ENCODE measurements at places on chromosomes 11 and 22.

- DNase-seq, result no peak
Measured at GRCh38 chr11:45967506-45967905, 45.0 kb downstream of the LARGE2 start.

DNA sequence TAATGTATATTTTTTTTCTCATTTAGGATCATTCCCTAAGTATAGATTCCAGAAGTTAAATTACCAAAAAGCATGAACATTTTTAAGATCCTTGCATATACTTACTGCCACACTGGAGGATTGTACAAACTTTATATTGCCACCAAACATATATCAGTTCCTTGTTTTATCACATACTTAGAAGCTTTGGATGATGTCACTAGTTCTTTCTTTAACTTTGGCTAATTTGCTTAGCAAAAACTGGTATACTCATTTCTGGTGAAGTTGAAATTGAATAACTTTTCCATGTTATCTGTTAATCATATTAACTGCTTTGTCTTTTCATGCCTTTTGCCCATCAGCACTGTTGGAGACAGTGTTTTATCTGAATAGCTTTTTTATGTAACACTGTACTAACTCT, 31.6 kb upstream of the PRDM10 start:
- no peak for DNase-seq

- no peak for DNase-seq
Measured at GRCh38 chr11:70134490-70134889, 56.4 kb downstream of the ANO1 start.

DNA sequence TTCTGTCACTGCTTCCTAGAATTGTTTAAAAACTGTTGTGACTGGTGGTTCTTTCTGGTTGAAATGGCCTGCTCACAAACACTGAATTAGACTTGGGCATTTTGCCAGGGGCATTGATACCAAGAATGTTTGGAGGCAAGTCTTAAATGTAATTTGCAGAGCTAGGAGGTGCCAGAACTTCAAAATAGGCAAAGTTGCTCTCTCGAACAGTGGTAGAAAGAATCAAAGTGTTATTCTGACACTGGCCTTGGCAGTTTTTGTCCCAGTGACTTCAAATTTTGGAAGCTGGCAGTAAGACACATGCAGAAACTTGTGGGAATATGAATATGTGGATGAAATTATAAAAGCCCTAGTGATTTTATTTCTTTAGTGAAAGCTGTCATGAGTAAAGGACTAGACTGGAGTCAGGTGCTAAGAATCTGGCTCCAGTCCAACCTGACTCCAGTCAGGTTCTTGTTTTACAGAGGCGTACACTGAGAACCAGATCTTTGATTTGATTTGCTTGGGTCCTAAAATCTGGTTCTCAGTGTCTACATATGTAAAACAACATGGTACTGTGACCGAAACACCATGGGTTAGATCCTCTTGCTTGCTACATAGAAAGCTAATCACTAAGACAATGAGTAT, 20.9 kb downstream of the SVIP start:
- no peak for DNase-seq

- no peak for DNase-seq
Measured at GRCh38 chr11:68386331-68386978, 74.1 kb downstream of the LRP5 start.

DNA sequence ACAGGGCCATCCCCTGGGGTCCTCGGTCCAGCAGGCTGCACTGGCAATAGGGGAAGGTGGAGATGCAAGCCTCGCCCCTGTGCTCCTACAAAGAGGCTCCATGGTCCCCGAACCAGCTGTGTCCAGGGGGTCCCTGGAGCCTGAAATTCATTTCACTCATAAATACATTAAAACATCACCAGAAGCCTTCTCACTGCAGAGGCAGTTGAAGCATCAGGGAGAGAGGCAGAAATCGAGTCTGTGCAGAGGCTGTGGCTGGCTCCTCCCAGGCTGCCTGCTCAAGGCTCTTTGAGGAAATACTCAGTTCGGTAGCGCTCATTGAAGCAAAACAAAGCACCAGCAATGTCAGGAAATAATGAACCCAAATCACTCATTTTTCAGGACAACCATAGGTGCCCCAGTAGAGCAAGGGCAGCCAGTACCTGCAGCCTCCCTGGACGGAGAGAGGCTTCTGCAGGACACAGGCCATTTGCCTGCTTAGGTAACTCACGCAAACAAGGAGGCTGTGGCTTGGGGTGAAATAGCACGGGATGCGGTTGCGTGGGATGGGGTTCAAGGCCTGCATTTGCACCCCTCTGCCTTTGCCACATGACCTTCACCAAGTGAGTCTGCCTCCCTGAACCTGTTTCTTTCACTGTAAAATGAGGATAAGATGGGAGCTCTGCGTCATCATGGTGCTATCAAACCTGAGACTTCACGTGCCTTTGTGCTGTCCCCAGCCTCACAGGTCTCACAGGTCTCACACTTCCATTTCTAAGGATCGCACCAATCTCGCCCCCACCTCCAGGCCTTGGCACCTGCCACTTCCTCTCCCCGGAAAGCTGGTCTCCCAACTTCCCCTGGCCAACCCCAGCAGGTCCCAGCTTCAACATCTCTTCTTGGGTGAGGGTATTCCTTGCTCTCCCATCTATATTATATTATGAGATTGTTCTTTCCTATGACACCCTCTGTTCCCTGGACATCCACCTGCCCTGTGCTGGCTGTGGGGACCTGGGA, 84.3 kb upstream of the SHISAL1 start:
- DNase-seq, result no peak

DNA sequence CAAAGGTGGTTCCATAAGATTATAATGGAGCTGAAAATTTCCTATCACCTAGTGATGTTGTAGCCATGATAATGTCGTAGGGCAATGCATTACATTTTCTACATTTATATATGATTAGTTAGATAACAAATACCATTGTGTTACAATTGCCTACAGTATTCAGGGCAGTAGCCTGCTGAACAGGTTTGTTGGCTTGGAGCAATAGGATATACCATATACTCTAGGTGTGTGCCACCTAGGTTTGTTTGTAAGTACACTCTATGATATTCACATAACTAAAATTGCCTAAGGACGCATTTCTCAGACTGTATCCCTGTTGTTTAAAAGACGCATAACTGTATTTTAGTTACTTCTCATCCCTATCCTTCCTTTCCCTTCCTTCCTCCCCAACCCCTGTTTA, 13.6 kb downstream of the PLEKHB1 start:
- no peak for DNase-seq

GRCh38 chr22:37383341-37383740, 43.9 kb downstream of the ELFN2 start:
- no peak for DNase-seq

DNA sequence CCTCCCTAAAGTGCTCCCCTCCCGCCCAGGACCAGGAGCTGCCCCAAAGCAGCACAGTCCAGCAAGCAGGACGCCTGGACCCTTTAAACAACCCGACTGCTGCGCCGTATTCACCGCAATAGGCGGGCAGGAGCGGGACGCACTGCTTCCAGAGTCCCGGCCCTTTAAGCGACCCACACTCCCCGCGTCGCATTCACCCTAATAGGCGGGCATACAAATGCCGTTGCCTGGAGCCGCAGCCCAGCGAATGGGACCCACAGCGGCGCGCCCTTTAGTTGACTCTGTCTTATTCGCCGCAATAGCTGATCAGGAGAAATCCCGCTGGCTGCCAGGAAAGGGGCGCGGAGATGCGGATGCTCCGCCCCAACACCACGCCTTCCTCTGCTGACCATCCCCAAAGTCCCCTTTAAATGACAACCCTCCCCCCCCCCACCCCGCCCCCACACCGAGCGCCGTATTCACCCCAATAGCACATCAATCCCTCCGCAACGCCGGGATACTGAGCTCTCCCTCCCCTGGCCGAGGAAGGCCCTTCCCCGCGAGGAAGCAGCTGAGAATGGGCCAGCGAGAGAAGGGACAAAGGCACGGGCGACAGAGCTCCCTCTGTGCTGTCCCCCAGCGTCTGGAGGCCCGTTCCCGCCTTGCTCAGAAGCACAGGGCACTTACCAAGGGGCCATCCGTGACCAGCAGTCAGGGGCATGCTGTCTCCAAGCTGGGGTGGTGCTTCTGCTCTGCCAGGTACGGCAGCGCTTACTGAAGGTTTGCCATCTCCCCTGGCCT, 4.7 kb downstream of the OSBPL5 start:
- DNase-seq, result peak; percentile 96

DNA sequence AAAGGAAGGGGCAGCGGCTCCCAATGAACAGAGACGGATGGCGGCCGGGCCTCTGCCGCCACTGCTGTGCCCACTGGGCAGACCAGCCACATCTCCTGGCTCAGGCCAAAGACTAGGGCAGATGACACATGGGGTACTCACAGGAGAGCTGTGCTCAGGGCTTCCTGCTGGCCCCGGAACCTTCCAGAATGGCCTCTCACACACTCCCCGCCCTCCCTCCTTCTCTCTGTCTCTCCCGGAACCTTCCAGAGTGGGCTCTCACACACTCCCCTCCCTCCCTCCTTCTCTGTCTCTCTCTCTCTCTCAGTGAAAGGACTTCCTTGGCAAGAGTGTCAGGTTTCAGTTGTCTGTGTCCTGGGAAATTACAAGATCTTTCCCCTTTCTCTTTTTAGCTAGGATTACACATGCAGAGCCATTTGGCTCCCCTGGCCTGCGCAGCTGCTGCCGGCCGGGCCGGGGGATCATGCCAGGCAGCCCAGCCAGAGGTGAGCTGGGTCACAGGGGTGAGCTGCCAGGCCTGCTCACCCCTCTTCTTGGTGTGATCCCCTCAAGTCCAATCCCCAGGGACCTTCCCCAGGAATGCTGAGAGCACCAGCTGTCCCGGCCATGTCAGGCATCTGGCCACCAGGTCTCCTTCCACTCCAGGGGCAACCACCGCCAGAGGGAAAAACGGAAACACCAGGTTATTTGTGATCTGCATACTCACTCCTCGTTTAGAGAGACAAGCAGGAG, 45.3 kb upstream of the ADA2 start:
- peak; percentile 40 for DNase-seq

- peak; percentile 88 for DNase-seq
Measured at GRCh38 chr22:42697542-42698013, 23.1 kb downstream of the A4GALT start.

DNA sequence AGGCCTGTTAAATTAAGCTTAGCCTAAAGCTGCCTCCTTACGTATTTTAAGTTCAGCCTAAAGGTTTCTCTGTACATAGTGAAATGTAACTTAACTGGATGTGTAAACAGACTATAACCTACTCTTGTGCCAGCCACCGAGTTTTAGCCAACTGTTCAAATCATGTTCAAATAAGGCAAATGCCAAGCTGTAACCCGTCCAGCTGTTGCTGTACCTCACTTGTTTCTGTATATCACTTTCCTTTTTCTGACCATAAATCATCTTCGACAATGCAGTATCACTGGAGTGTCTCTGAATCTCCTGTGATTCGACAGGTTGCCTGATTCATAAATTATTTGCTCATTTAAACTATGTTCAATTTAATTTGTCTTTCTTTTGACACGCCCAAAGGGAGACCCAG, 4.0 kb upstream of the PLAAT5 start:
- DNase-seq, result no peak

GRCh38 chr11:46455834-46456233, 64.3 kb upstream of the CHRM4 start:
- DNase-seq, result no peak

GRCh38 chr11:74203966-74204365, 32.9 kb downstream of the PPME1 start:
- no peak for DNase-seq

DNA sequence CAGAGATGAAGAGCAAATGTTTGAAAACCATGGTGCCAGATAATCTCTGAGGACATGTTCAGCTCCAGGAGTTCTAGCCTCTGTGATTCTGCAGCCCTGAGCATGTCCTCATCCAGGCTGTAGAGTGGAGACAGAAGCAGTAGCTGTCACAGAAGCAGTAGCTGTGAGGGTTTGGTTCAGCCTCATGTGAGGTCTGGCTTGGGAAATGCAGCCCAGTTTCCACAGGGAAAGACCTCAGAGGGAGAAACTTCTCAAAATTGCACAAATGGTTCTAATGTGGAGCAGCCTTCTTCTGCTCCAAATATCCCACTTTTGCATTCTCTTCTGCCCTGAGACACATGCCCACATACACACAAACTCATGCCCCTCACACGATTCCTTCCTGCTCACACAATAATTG, 48.4 kb downstream of the DBX1 start:
- no peak for DNase-seq

GRCh38 chr11:64614917-64615316, 23.9 kb downstream of the SLC22A12 start:
- no peak for DNase-seq

- peak; percentile 86 for DNase-seq
Measured at GRCh38 chr11:65430406-65431217, 8.0 kb downstream of the NEAT1 start.

GRCh38 chr11:134569195-134569594, 157.2 kb upstream of the B3GAT1 start:
- no peak for DNase-seq

DNA sequence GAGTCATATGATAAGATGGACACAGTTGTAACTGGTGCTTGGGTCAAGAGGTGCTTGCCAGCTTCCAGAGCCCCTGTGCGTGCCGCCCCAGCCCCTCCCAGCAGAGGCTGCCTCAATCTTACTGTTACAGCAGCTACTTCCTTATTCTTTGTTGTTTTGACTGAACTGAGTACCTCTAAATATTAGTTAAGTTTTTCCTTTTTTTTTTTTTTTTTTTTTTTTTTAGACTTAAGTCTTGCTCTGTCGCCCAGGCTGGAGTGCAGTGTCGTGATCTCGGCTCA, 8.8 kb downstream of the ZBED4 start:
- DNase-seq, result no peak
